NCI-H1436 treated with DMSO at 0.1 percent for 48 hours (cell line): ENCODE measurements at places on chromosomes 12 and 14.

DNA sequence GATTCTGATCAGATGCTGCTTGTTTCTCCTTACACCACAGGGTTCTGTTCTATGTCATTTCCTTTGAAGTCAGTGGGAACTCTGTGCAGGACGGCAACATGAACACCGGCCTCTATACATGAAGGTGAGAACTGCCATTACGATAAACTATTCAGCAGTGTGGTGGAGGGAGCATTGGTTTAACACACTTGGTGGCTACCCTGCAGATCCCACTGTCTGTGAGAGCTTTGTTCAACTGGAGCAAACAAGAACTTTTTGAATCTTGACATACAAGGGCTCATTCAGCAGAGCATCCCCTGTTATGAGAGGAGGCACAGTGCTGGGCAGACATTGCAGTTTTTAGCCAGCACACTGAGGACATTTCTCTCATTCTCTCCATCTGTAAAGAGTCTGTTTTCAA lies 10.7 kb upstream of the FRS2 start:
- DNase-seq: no peak

DNA sequence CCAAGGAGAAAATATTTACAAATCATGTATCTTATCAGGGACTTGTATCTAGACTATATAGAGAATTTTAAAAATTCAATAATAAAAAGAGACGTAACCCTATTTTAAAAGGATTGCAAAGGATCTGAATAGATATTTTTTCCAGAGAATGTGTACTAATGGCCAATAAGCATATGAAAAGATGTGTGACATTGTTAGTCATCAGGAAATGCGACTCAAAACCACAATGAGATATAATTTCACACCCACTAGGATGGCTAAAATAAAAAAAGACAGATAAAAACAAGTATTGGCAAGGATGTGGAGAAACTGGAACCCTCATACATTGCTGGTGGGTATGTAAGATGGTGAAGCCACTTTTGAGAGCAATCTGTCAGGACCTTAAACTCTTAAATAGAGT lies 141.9 kb upstream of the BMP4 start:
- no peak for DNase-seq

DNA sequence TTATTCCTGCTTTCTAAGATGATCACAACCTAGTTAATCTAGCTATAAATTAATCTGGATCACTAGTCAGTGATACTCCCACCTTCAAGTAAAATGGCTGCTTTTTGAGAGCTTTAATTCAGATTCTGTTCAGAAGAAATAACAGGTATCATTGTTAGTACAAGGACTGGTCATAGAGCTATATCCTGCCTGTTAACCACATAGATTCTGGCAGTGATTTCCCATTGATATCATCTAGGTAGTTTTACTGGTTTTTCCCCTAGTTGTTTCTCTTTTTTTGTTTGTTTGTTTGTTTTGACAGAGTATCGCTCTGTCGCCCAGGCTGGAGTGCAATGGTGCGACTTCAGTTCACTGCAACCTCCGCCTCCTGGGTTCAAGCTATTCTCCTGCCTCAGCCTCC lies 39.0 kb upstream of the HIF1A start:
- DNase-seq: no peak

DNA sequence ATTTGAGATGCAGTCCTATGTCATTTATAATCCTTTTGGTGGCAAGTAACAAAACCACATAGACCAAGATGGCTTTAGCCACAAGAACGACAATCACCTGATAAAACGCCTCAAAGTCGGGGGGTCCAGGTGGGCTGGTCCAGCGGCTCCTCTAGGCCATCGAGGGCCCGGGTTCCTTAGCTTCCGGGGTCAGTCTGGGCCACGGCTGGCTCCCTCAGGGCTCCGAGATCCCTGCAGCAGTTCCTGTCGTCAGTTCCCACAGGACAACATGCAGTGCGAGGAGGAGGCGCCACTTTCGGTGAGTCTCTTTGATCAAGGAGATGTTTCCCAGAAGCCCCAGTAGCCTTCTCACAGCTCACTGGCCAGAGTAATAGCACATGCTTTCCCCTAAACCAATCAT lies 574.6 kb downstream of the AACS start:
- no peak for DNase-seq

GRCh38 chr14:100239211-100239839 lies 381 bp downstream of the YY1 start:
- no peak for DNase-seq

- no peak for DNase-seq
These were observed 1102.2 kb downstream of the TRHDE start for GRCh38 chr12:73374360-73374759.

DNA sequence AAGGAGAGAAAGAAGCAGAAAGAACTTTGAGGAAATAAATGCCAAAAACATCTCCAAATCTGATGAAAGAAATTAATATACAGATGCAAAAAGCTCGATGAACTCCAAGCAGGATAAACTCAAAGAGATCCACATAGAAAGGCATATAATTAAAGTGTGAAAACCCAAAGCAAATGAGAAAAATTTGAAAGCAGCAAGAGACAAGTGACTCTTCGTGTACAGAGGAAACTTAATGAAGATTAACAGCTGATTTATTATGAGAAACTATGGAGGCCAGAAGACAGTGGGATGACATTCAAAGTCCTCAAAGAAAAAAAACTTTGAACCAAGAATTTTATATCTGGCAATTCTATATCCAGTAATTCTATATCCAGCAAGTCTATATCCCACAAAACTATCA lies 163.0 kb upstream of the TMCC3 start:
- no peak for DNase-seq

DNA sequence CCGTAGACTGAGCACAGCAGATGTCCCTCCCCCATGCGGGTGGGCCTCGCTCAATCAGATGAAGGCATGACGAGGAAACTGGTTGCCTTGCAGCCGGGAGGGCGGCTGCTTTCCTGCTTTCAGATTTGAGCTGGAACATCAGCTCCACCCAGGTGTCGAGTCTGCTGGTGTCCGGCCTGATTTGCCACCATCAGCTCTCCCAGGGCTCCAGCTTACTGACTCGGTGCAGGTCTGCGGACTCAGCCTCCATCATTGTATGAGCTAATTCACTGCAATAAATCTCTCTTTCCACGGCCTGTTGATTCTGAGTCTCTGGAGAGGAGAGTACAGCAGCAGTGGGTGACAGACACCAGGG lies 156.2 kb downstream of the KIF26A start:
- no peak for DNase-seq

- DNase-seq: no peak
These were observed 35.5 kb upstream of the C12orf75 start for GRCh38 chr12:105294886-105295479.

- DNase-seq: no peak
These were observed 8.4 kb upstream of the CIT start for GRCh38 chr12:119885549-119885948.

DNA sequence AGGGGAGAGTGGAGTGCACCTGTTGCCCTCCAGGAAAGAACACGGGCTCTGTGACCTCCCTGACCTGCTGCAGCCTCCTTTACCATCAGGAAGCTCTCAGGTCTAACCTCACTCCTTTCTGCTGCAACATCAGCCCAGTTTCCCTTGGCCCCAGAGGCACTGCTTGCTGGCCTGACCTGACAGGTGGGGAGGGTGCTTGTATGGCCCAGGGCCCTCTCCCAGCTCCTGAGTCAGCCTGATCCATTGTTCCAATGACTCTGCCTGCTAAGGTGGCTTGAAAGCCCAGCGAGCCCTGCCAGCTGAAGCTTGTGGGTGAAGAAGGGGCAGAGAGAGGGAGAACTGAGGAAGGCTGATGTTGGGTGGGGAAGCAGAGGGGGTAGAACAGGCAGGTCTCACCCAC lies 13.2 kb upstream of the KRT78 start:
- DNase-seq: no peak

DNA sequence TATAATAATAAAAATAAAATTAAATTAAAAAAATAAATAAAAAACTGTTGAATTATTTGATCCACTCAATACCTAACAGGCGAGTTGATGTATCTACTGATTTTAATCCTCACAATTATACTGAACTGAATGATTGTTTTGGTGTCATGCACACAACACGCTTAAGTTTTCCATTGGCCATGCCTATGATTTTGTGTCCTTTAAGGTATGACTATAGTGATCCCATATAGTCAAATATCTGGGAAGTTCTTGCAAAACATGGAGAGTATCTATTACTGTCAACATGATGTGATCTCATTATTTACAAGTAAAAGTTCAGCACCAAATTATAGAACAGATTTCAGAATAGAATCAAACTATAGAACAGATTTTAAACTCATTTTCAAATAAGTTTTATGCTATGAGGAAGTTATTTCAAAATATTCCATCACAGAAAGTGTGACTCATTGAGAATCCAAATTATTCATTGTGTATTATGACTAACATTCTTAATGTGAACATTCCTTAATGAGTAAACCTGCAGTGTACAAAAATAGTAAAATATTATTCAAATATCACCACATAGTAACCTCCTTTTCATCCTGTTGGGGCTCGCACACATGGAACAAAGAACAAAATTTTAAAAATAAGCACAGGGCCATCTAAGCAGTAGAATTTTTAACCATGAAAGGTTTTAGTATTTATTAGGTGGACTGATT lies 190.4 kb downstream of the SLC25A21 start:
- no peak for DNase-seq

DNA sequence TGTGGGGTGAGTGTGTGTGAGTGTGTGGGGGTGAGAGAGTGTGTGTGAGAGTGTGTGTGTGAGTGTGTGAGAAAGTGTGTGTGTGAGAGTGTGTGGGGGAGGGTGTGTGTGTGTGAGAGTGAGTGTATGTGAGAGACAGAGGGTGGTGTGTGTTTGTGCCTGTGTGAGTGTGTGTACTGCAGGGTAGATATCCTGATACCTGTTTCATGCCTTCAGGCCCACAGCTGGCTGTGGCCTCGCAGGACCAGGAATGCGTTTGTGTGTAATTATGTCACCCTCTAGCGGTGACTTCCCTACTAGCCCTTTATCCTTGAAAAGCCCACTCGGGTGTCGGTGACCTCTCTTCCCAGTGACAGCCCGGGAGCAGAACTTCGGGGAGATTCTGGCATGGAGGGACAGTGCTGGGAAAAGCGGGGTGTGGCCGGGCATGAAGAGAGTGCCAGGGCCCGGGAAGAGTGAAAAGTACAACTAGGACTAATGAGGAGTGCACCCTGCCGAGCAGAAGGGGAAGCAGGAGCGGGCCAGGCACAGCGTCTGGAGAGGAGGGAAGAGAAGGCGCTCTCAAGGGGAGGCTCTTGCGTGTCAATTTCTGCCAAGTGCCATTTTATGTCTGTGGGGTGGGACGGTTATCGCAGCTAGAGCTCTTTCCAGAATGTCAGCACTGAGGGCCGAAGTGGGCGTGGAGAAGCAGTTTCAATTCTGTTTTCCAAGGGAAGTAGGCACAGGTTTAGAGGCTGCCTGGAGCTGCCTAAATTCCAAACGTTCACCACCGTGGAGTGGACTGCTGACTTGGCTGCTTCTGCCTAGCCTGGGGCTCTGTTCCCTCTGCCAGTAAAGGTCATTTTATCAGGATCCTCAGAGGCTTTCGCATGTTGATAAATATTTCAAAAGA lies 11.0 kb upstream of the FBXL14 start:
- DNase-seq: no peak

- DNase-seq: no peak
These were observed 148.1 kb downstream of the SYT1 start for GRCh38 chr12:79012636-79013035.

DNA sequence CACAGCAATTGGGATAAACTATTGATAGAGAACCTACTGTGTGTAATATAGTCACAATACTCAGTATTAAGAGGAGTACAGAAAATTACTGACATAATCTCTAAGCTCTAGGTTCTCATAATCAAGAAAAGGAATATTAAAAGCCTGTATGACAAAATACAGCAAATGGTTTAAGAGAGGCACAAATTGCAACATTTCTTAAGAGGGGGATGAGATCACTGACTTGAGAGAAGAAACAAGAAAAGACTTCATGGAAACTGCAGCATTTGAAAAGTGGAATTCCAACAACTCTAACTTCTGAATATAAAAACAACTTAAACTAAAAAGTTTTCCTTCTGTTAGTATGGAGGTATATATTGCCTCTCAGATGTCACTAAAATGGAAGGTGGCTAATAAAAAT lies 89.7 kb downstream of the NUMB start:
- no peak for DNase-seq

GRCh38 chr12:12725956-12726554 lies 8.9 kb downstream of the CDKN1B start:
- no peak for DNase-seq
